ENCODE measurements at places on chromosomes 13 and 19. TPM values are rescaled to one million over a fixed set of nuclear protein-coding genes. Genes with fewer than 3 reads are reported as not detected.

SIGLECL1 gene
- total RNA-seq, result not detected

DNA sequence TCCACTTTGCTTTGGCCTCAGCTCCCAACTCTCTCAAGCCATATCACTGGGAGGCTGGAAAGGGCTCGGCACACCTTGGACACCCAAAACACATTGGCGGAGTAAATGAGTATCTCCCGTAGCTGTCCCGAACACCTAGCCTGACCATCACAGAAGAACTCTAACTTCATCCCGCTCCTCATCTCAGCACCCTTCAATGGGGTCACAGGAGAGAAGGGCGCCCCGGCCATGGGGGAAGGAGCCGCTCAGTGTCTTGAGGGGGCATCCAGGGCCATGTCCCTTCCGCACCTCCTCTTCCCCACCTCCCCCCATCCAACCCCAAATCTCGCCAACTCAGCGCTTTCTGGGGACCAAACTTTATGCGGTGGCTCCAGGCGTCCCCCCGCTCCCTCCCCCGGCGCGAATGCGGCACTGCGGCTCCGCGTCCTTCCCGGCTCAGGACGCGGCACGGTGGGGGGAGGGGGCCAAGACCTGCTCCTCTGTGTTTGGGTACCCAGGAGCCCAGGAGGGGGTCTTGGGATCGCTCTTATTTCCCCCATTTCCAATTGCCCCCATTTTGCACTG lies 3.0 kb downstream of the KCNC3 start:
- no peak for DNase-seq

CEACAM16 gene
- total RNA-seq, result not detected

ZNF324B gene
- 6.2 TPM for total RNA-seq

- DNase-seq, result no peak
Observed at GRCh38 chr13:99596180-99596579, 94.9 kb downstream of the TM9SF2 start.

NLRP7 gene
- total RNA-seq, result not detected

DNA sequence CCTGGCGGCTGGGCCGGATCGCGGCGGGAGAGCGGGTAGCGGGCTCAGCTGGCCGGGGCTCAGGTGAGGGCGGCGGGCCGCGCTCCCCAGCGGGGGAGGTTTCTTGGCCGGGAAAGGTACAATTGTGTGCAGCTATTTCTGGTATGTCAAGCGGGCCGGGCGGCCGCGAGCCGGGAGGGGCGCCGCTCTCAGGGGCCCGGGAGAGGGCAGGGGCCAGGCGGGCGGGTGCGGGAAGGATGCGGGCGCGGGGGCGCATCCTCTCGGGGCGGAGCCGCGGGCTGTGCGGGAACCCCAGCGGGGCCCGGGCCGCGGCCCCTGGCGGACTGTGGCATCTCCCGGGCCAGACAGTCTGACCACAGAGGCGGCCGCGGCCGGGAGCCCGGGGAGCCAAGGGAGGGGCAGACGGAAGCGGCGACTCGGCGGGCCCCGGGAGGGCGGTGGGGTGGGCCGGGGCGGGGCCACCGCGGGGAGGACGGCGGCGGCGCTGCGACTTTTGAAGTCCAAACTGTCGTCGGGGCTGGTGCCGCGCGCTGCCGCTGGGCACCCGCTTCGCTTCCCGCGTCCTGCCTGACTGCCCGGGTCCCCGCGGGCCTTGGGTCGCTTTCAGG lies at the start of gene LMO7:
TSS of gene LMO7 (plus strand) at position 503 of the 608 bp plus-strand sequence. CDS start 328 bp downstream, outside the sequence.
- peak; percentile 75 for DNase-seq

- no peak for DNase-seq
Observed at GRCh38 chr19:42276821-42277220, 7.8 kb downstream of the CIC start.

KRTDAP gene
- total RNA-seq, result not detected

ZNF681 gene
- 1.7 TPM for total RNA-seq

GRCh38 chr19:16161840-16162239 lies 11.5 kb downstream of the CIB3 start:
- DNase-seq, result no peak

- DNase-seq, result no peak
Observed at GRCh38 chr13:82364525-82364924, 1517.7 kb downstream of the SLITRK1 start.

- DNase-seq, result no peak
Observed at GRCh38 chr19:7196763-7197118, 97.5 kb downstream of the INSR start.

DNA sequence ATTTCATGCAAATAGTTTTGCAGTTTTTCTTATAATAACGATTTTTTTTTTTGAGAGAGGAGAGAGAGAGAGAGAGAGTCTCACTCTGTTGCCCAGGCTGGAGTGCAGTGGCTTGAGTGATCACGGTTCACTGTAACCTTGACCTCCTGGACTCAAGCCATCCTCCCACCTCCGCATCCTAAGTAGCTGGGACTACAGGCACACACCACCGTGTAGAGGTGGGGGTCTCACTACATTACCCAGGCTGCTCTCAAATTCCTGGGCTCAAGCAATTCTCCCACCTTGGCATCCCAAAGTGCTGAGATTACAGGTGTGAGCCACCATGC lies 26.8 kb upstream of the GJB6 start:
- no peak for DNase-seq

- no peak for DNase-seq
Observed at GRCh38 chr13:27176470-27177410, 5.1 kb upstream of the USP12 start.

CASP14 gene
- total RNA-seq, result not detected
